NCI-H526 treated with DMSO at 0.1 percent for 48 hours (cell line): ENCODE measurements at places on chromosomes 16 and 17.

DNA sequence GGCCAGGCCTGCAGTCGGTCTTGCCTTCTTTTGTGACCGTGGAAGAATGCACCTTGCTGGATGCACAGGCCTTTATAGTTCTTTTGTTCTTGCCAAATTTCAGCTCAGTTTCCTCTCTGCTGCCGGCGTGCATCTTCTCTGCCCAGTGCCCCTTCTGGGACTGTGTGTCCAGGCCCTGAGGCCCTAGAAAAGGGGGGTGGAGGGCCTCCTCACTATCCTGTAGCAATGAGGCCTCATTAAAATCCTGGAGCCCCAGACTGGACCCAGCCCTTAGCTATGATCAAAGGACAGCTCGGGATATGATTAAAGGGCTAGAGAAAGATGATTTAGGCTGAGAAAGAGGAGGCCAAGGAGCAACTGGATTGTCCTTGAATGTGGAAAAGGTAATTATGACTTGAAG is 229.8 kb downstream of the SEC14L1 start:
- no peak for DNase-seq

GRCh38 chr17:81686614-81687013 is 2.8 kb downstream of the HGS start:
- no peak for DNase-seq

DNA sequence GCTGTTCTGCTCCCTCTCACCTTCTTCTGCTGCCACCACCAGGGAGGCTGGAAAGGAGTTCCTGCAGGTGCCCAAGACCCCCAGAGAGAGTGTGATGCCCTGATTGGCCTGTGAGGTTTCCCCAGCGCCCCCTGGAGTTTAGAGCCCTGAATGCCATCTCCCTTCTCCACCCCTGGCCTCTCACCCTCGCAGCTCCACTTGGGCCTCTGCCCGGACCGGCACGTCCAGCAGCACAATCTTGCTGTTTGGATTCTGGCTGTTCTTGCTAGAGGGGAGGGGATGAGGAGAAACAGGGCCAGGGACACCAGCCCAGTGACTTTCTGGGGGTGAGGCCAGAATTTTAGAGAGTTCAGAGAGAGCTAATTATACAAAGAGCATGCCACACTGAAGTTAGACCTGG is 12.5 kb upstream of the FAM171A2 start:
- DNase-seq = no peak

GRCh38 chr16:82345318-82345717 is 175.3 kb upstream of the MPHOSPH6 start:
- no peak for DNase-seq

DNA sequence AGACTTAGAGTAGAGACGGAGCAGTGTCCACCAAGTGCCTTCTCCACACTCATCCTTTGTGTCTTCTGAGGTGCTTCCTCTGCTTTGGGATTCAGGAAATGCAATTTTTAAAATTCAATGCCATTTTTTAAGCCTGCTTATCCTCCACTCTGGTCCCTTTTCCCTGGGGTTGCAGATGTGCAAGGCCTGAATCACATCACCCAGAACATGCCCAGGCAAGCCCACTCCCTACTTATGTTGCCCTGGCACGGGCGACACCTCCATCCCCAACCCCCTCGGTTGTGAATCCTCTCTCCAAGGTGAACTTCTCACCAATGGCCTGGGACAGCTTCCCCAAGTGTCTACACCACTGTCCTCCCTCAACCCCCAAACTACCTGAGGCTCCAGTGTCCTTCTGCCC is 116.2 kb downstream of the C17orf67 start:
- no peak for DNase-seq

GRCh38 chr16:79407461-79408135 is 192.9 kb downstream of the MAF start:
- peak; percentile 30 for DNase-seq

GRCh38 chr17:77205396-77206125 is 64.8 kb downstream of the SEC14L1 start:
- DNase-seq = no peak

GRCh38 chr16:13234999-13235398 is 333.6 kb downstream of the SHISA9 start:
- no peak for DNase-seq

DNA sequence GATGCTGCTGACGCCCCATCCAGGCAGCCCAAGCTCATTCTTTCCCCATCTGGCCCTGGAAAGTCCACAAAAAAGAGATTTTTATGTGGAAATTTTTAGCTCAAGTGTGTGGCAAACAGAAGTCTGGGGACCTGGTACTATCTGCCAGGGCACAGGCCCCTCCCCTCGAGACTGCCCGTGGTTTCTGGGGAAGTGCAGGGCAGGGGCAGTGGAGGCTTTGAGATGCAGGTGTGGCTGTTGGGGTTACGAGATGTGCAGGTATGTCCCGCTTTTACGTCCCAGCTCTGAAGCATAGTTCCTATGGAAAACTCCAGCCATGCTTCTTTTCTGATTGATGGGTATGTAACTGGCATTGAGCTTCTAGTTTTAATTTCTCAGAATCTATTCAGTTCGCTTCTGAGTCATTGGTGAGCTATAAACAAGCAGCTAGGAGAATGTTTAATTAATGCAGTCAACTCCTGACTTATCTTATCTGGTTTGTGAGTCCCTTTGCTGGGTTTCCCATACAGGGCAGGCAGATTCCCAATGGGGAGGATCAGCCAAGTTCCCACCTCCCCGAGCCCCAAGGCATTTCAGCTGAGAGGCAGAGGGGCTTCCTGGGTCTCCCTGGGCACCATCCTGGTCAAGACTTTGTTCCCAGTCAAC is 16.2 kb downstream of the TBX4 start:
- no peak for DNase-seq

DNA sequence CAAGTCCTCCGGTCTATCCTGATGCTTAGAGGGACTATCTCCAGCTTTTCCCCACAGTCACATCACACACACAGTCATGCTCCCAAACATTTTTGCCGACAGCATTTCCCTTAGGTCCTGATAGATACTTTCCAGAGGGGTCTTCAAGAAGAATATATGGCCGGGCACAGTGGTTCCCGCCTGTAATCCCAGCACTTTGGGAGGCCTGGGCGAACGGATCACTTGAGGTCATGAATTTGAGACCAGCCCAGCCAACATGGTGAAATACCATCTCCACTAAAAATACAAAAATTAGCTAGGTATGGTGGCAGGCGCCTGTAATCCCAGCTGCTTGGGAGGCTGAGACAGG is 4.3 kb upstream of the GIP start:
- DNase-seq = no peak

DNA sequence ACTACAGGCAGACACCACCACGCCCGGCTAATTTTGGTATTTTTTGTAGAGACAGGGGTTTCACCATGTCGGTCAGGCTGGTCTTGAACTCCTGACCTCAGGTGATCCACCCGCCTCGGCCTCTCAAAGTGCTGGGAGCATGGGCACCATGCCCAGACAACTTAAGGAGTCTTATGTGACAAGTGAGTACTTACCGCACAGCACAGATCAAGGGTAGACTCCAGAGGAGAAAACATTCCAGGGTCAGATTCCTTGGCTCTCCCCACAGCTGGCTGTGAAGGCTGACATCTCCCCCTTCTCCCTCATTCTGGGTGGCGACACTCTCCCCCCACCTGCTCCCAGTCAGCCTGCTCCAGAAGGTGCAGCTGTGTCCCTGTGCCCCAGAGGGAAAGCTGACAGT is 10.6 kb downstream of the ZSCAN10 start:
- DNase-seq = no peak

DNA sequence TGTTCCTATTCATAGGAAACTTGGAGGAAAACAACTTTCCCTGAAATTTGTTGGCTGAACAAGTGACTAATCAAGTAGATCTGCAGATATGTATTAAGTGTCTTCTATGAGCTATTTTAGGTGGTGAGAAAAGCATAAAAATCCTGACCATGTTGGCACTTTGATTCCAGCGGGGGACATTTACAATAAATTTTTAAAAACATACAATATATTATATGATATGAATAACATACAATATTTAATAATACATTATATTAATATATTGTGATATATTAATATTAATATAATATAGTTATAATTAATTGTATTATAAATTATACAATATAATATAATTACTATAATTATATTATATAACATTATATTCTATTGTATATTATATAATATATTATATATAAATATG is 362.9 kb upstream of the SOX9 start:
- no peak for DNase-seq

DNA sequence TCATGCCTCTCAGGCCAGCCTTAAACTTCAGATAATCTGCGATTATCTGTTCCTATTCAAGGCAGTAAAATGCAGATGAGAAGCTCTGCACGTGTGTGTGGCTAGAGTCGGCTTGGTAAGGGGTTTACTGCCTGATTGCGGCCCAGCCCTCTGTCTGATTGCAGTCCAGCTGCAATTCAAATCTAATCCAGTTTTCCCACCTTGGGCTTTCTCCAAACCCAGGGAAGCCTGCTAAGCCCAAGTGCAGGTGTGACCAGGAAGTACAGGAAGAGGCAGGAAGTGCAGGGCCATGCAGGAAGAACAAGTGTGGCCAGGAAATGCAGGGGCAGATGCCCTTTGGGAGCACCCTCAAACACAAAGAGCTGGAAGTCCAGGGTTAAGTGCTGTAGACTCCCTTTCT is 314.9 kb downstream of the CEP112 start:
- no peak for DNase-seq

GRCh38 chr17:75610103-75610984 is 22.7 kb downstream of the MYO15B start:
- no peak for DNase-seq

DNA sequence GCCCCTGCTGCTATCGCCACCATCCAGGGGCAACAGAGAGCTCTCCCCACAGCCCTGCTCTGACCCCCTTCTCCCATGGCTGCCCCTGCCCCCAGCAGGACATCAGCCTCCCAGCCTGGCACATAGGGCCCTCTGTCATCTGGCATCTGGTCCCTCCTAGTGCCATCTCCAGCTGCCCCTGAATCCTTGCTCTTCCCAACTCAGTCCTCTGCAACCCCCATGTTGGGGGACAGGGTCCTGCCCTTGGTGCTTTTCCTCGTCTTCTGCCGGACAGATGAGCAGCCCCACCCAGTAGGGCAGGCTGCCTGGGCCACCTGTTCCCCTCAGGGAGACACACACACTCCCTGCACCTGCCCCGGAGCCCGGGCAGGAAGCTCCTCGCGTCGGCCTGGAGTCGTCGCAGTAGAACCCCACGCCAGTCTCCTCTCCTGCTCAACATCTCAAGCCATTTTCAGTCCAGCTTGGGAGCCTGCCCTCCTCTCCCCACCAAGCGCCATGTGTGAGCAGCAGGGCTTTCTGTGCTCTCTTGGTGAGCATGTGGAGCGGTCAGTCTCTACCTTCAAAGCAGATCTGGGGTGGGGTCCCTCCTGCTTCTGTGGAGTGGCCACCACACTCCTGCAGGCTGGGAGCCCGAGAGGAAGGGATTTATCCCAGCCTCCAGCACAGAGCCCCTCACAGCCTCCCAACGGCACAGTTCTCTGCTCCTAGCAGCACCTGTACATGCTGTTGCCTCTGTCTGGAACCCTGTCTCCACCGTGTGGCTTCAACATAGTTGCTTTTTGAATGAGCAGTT is 28.2 kb downstream of the TNFRSF13B start:
- no peak for DNase-seq

- DNase-seq = no peak
Measured at GRCh38 chr17:17344507-17345293, 41.5 kb downstream of the NT5M start.
